ENCODE measurements at places on chromosomes 3 and 15.

GRCh38 chr3:72255791-72256559 lies 471.0 kb upstream of the PROK2 start:
- DNase-seq = peak; percentile 28

DNA sequence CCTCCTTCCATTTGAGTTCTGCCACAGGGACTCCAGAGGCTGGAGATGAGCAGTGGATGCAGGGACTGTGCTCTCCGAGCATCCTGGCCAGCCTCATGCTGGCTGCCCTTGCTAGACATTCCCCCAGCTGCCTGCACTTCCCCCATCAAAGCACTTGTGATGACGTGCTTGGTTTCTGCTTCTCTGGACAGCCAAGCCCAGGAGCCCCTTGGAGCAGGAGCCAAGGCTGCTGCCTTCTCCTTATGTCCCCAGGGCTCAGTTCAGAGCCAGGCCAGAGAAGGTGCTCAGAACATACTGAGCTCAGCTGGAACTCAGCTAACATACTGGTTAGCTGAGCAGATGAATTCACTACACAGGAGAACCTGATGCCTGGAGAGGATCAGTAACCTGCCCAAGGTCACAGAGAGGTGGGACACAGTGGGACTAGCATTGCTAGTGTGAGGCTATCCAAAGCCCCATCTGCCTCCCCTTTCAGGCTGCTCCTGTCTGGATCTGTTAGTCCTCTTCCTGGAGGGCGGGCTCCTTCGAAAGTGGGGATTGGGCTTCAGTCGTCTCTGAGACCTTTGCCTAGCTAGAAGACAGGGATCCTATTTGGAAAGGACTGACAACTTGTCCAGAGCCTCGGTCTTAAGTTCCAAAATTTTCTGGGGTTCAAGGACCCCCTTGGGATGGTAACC lies 4.3 kb downstream of the PCBP4 start:
- no peak for DNase-seq

DNA sequence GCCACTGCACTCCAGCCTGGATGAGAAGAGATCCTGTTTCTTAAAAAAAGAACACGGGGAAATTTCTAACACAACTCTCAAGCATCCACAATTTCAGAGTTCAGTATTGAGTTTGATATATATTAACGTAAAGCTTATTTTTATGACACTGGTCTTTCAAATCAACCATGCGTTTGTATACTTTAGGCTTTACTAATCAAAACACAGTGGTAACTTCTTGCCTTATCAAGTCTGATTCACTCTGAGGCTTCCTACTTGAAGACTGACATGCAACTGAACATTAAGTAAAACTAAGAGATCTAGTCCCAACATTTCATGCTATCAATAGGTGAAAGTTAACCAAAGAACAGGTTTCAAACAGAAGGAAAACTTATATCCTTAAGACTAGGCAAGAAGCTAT lies 46.7 kb downstream of the PRTG start:
- DNase-seq = no peak

DNA sequence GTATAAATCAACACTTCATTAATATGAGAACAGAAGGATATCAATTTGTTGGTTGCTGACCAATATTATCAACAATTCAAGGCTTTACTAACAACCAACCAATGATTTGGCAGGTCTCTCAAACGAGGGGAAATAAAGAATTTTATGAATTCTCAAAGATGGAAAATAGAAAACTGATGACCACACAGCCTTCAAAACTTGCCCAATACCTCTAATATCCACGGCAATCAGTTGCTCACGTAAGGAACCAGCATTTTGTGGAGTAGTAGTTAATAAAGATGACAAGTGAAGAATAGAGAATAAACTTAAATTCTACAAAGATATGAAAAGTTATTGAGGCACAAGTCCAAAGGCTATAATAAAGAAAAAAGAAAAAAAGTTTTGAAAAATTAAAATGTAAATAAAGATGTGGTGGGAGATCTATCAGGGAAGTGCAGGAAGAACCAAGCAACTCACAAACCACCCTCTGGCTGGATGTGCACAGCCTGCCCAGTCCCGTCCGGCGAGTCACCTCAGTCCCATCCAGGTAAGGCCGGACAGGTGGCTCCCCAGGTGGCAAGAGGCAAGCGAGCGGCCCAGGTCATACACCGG lies 808 bp downstream of the GK5 start:
- no peak for DNase-seq

DNA sequence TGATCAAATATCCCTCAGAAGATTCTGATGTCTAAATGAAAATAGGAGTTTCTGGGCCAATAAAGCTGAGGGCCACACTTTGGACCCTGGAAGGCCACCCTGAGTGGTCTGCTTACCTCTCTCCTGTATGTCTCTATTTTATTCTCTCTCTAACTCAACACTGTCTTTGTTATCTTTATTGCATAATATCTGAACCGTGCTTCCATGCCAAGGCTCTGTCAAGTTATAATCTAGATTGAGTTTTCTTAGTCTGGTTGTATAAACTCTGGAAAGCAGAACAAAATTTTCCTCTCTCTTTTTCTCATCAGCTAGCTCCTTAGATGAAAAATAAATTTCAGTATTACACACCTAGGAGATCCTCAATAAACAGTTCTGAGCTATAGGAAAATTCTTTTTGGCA lies 36.2 kb upstream of the ACTL6A start:
- DNase-seq = no peak

- DNase-seq = no peak
Observed at GRCh38 chr3:133016838-133017309, 21.3 kb upstream of the TMEM108 start.

DNA sequence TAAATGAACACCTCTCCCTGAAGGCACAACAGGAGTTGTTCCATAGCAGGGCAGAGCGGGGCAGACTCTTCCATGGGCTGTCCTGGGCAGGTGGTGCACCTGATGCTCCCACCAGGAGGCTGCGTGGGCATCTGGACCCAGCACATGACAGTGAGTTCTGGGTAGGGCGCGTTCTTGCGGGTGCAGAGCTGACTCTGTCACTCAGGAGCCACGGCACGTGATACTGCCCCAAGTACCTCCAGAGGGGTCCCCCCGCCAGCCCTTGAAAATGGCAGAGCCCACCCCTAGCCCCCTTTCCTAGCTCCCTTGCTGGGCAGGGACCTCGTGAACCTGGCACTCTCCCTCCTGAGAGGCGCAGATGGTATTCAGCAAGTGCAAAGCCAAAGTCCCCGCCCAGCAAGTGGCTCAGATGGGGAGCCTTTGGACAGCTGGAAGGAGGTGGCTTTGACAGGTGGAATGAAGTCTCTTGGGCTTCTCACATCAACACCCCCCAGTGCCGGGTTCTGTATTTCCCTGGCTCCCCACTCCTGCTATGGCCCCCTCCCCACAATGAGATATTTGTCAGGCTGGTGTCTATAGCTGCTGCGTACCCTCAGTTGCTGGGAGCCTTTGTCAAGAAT lies 172.1 kb downstream of the TBC1D2B start:
- DNase-seq = no peak

DNA sequence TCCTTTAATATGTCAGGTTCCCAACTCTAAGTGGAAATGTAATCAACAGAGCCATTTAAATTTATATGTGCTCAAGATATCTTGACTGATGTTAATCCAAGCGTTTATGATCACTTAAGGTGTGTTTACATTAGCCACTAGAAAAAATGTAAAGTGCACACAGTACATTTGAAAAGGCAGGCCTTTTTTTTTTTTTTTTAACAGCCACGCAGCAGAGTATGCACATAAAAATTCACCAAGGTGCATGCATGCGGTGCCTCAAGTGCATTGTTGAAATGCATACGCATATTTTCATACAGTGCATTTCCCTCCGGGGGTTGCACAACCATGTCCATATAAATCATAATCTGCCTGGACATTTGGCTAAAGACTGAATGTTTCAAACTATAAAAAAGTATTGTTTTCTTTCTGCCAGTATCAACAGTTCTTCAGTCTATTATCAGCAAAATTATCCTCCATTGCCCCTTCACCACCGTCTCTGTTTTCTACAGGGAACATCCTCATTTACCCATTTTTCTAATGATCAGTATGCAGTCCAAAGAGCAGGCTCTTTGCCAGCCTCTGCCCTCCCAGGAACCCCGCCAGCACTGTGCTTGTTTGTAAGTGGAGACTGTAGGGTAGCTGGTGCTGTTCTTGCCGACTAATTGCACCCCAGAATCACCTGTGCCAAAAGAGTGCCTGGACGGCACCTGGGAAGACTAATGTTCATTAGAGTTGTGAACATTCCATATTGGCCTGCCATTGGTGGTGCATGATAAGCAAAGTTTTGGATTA lies 611.2 kb upstream of the CFAP20DC start:
- no peak for DNase-seq

DNA sequence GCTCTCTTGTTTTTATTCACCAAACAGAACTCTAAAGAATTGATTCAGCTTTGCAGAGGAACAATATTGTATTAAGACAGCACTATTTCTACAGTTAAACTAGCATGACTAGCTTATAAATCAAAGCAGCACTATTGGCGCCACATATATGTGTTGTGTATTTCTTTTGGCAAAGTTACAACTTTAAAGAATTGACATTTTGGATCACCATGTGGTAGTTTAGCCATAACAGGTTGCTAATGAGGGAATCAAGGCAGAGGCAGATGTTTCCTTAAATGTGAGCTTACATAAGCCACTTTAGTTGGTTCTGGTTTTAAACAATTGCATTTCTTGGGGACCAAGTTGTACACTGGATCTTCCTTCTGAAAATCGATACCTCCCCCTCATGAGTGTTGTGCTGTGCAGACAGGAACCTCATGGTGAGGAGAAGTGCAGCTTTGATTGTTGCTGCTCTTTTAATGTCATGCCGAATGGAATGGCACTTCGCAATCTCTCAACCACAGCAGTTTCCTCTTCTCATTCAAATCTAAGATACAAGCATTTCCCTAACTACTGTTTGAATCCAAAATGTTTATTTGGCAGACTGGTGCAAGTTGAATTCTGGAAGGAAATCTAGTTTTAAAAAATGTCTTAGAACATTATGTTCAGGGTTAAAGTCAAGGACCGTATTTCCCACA lies 151.2 kb downstream of the MYRIP start:
- DNase-seq = no peak

DNA sequence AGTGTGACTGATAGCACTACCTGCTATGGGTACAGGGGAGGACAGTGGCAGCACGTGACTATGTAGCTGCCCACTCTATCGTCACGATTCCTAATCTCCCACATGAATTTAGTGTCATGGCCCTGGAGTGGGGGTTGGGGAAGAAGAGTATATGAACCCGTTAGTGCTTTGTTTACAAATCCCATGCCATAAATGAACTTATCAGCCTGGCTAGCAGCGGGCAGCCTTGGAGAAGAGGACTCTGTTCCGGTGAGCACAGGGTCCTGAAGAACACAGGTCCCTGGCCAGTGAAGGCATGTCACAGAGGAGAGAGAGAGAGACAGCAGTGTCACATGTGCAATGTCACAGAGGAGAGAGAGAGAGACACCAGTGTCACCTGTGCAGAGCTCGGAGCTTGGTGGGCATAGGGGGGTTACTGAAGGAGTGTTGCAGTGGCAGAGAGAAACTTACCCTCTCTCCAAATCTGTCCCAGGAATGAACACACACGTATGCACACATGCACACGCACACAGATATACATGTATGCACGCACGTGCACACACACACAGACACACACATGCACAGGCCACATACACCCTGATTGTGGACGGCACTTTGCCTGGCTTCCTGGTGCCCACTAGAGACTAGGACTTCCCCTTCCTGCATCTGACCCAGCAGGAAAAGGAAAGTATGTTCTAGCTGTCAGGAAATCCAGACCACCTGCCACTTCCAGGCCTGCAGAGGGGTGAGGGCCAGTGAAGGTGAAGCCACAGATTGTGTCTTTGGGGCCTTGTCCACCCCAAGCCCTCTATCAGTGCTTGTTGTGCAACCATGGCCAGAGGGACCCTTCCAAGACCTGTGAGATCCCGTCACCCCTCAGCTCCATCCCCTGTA lies 26.3 kb downstream of the ITGA11 start:
- no peak for DNase-seq

DNA sequence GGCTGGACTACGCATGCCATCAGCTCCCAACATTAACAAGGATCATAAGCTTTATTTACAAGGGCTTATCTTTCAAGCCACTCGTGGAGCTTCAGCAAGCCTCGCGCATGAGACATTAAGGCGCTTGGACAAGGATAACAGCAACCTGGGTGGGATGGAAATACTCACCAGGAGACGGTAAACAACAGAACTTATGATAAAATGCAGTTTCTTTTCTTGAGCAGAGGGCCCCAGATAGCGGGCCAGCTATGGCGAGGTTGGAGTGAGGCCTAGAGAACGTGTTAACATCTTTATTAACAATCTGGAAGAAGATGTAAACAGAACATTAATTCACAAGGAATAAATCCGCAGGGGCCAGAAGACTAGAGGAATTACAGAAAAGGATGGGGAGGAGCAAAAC lies 158.2 kb downstream of the NTRK3 start:
- no peak for DNase-seq

- no peak for DNase-seq
Observed at GRCh38 chr3:126364731-126365301, 7.6 kb upstream of the KLF15 start.

GRCh38 chr15:35986191-35986721 lies 440.3 kb upstream of the DPH6 start:
- DNase-seq = no peak

GRCh38 chr3:155664925-155665695 lies 79.8 kb downstream of the PLCH1 start:
- peak; percentile 88 for DNase-seq

- peak; percentile 66 for DNase-seq
Observed at GRCh38 chr15:71730277-71731144, 79.8 kb upstream of the NR2E3 start.

- no peak for DNase-seq
Observed at GRCh38 chr3:17055374-17056276, 170.9 kb downstream of the PLCL2 start.

DNA sequence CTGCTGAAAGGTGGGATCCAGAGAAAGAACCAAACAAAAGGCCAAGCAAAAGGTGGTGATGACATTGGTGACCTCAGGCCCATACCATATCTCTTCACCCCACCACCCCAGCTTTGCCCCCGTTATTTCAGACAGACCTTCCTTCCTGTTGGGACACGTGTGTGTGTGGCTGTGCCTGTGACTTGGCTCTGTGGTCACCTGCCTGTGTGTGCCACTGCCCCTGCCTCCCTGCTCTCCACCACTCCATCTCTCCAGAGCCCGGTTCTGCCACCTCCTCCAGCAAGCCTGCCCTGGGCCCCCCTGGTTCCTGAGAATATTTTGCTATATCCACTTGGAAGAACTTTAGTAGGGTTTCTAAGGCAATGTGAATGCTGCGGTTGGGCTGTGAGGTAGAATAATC lies 28.6 kb upstream of the TLE3 start:
- no peak for DNase-seq

Measured in kidney tubule cell (primary cell).